ENCODE measurements at places on chromosomes 7 and 10.

- DNase-seq = no peak
Observed at GRCh38 chr10:102332772-102333171, 62.7 kb upstream of the NFKB2 start.

GRCh38 chr10:22629852-22630233, 84.5 kb downstream of the PIP4K2A start:
- no peak for DNase-seq

- DNase-seq = no peak
Observed at GRCh38 chr10:26525586-26525985, 87.4 kb downstream of the APBB1IP start.

GRCh38 chr7:91228927-91229558, 35.2 kb upstream of the FZD1 start:
- no peak for DNase-seq

- DNase-seq = no peak
Observed at GRCh38 chr7:70777251-70777650, 354.7 kb upstream of the GALNT17 start.

GRCh38 chr7:155860840-155861479, 48.7 kb upstream of the SHH start:
- no peak for DNase-seq

DNA sequence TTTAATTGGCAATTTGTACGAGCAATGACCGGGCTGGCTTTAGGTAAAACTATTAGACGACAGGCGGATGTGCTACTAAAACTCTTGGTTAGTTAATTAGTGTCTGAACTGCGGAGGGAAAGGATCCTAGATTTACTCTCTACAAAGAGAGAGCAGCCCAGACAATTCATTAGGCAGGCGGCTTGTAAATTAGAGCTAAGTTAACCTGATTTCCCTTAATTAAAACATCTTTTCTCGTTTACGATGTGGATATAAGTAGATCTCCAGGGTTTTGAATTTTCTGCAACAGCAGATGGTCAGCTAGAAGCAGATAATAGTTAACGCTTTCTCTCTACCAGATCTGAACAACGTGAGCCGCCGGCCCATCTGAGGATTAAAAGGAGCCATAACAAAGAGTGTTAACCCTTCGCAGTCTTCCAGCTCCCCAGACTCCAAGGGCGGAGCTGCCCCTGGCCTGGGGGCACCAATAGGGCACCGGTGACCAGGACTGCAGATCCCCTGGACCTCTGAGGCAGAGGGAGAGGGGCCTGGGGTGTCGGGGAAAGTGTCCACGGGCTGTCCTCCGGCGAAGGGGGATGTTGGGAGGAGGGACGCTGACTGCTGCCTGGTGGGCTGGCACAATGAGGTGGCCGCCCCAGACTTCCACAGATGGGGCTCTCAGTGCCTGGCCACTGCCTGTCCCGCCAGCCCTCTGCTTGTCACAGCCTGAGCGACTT, 6.3 kb upstream of the UNCX start:
- peak; percentile 77 for DNase-seq

GRCh38 chr7:4730971-4731370, 44.5 kb upstream of the AP5Z1 start:
- DNase-seq = no peak

GRCh38 chr10:62560201-62560819, 186.1 kb downstream of the ZNF365 start:
- no peak for DNase-seq

- no peak for DNase-seq
Observed at GRCh38 chr10:113982296-113982695, 61.4 kb upstream of the ADRB1 start.

- no peak for DNase-seq
Observed at GRCh38 chr7:96126382-96126781, 195.5 kb downstream of the SLC25A13 start.

GRCh38 chr10:24331457-24331856, 122.5 kb downstream of the KIAA1217 start:
- DNase-seq = no peak

DNA sequence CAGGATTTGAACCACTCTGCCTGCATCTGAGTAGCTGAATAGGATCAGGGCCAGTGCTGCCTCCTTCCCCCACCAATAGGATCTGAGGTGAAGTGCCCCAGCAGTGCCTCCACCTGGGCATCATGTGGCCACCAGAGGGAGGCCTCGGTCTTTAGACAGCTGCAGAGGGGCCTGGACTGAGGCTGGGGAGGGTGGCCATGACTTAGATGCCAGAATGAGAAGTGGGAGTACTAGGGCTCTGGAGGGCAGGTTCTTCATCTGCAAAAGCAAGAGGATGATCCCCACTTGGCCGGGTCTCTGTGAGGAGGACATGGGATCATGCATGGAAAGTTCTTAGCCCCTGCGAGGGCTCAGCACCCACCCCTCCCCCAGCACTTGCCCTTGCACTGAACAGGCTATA, 56.9 kb downstream of the NEUROG3 start:
- DNase-seq = peak; percentile 49

- DNase-seq = no peak
Observed at GRCh38 chr10:46548498-46549090, 7.9 kb downstream of the GPRIN2 start.

- DNase-seq = peak; percentile 90
Observed at GRCh38 chr7:151059367-151060112, at the start of gene SLC4A2. SLC4A2 (plus strand) TSS chr7:151059589; CDS start chr7:151061988, 2,399 bp downstream.

- no peak for DNase-seq
Observed at GRCh38 chr10:8158193-8159071, 103.9 kb downstream of the GATA3 start.

- DNase-seq = no peak
Observed at GRCh38 chr10:6346631-6347030, 143.9 kb downstream of the PFKFB3 start.

GRCh38 chr10:88538048-88538447, 45.1 kb downstream of the RNLS start:
- no peak for DNase-seq

GRCh38 chr10:100043796-100044195, 34.0 kb upstream of the DNMBP start:
- DNase-seq = no peak

DNA sequence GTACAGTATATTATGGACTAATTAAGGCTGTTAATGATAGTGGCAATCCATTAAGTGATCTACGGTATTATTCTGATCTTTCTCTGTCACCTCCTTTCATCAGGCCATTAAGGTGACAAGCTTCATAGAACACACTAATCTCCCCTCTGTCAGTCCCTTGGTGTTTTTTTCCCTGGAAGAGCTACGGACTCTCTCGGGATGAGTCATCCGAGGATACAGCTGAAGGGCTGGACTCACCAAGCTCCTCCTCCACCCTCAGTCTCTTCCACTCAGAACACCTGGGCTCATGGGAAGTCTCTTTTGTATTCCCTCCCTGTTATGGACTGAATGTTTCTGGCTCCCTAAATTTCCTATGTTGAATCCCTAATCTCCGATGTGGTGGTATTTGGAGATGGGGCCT, 69.8 kb upstream of the PLXNA4 start:
- DNase-seq = no peak

- DNase-seq = no peak
Observed at GRCh38 chr10:118790058-118790457, 35.3 kb upstream of the CACUL1 start.

DNA sequence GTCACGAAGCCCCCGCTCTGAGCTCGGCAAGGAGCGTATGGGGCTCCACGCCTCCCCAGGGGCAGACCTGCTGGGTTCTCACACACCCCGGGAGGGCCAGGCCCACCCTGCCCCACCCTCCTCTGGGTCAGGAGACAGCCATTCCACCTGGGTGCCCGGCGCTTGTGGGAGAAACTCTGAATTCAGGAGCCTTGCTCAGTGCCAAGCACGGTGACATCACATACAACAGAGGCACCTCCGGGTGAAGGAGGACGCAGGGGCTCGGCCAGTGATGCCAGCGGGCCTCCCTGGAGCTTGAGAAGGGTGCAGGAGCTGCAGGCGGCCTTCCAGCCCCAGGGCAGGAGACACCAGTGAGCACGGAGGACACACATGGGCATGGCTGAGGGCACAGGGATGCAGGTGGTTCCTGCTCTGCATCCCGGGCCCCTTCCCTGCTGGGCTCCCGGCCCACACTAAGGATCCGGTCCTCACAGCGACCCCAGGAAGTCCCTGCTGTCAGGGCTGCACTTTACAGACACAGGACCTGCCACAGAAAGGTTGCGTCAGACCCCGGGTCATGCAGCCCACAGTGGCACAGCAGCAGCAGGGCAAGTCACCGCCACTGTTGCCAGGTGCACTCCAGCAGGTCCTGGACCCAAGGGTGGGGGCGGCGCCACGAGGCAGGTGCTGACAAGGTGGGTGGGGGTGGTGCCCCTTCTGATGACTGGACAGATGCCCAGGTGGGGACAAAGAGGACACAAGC, 108.0 kb downstream of the MAD1L1 start:
- DNase-seq = no peak

- DNase-seq = no peak
Observed at GRCh38 chr7:96061844-96062243, 260.1 kb downstream of the SLC25A13 start.

GRCh38 chr7:104530251-104530650, 201.8 kb downstream of the LHFPL3 start:
- no peak for DNase-seq

- DNase-seq = no peak
Observed at GRCh38 chr7:22876986-22877729, 54.5 kb upstream of the TOMM7 start.

GRCh38 chr7:46134795-46135194, 213.7 kb upstream of the IGFBP3 start:
- no peak for DNase-seq

GRCh38 chr7:140435252-140435895, 31.5 kb downstream of the RAB19 start:
- no peak for DNase-seq

DNA sequence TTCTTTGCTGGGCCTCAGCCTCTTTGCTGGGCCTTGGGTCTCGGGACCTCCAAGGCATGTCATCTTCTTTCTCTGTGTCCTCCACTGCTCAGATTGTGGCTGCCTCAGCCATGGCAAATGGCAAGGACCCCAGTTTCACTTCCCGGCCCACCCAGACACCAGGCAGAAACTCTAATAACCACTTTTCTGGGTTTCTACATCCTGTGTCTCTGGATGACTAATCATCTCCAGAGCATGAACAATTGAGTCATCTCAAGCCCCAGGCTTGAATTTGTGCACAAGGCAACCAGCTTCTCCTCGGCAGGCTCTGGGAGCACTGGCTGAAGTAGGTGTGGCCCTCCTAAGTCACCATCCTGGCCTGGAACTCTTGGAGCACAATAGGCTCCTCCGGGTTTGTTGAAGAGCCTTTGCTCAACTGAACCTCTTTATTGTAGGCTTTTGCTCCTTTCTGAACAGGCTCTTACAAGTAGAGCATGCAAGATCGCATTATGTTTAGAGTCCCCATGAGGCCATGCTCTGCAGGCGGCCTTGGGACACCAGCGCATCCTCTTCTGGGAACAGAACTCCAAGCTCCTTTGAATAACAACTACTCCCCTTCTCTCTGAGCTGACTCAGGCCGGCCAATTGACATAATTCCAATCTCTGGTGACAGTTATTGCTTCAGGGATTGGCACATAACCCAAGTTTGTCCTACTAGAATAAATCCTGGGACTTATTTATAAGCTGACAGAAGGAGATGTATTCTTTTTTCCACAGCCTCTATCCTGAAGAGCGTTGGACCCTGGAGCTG, 218.1 kb downstream of the WDR11 start:
- DNase-seq = no peak

GRCh38 chr10:78312197-78313047, 278.8 kb downstream of the RPS24 start:
- DNase-seq = no peak

DNA sequence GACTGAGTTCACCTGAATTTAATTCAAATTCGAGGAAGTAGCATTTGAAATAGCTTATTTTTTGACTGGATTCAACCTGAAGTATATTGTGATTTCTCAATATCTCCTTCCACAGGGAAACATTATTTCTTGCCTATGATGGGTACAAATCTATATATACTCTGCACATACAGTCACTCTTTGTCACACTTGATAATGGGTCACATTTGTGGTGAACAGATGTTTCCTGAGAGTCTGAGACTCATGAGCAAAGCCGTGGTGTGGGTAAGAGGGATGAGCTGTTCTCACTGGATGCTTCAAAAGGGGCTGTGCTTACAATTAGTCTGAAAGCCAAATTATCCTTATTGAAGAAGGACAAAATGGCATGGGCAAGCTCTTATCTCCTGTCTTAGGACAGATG, 18.0 kb upstream of the TBXAS1 start:
- no peak for DNase-seq

DNA sequence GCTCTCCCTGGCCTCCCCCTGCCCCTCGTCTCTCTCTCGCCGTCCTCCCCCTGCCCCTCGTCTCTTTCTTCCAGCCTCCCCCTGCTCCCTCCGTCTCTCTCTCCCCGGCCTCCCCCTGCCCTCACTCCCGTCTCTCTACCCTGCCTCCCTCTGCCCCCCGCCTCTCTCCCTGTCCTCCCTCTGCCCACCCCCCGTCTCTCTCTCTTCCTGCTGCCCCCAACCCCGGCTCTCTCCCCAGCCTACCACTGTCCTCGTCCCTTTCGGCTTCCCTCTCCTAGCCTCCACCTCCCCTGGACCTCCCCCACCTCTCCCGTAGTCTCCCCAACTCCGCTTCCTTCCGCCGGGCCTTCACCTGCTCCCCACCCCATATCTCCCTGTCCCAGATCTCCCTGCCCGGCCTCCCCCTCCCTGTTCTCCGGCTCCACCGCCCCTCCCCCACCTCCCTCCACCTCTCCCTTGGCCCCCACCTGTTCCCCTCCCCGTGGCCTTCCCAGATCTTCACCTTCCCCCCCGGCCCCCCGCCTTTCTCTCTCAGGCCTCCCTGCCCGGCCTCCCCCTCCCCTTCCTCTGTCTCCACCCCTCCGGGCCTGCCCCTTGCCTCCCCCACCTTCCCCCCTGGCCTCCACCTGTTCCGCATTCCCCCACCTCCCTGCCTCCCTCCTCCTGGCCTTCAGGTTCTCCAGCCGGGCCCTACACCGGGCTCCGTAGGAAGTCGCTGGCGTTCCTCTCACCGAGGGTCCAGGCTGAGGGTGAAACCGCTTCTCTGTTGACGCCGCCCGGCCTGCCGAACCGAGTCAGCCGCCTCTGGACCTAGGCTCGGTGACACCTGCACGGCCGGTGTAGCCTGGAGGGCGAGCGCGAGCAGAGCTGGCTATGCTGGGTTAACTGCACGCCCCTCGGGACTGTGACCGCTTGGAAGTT, 1.2 kb downstream of the GET4 start:
- no peak for DNase-seq

DNA sequence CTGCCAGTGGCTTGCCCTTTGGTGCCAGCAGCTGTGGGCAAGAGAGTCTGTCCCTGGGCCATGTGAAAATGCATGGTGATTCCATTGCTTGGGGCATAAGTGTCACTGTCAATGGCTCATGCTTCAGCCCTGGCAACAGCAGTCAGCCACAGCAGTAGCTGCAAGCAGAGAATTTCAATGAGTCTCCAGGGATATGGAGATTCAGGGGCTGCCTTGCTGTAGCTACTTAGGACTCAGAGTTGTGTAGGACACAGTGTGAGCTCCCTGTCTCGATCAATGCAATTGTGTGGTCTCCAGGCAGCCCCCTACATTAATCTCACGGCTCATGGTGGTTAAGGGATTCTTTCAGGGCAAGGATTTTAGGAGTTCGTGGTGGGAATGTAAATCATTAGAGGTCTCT, 126.3 kb upstream of the STARD3NL start:
- no peak for DNase-seq

Data from D341Med (cell line).